Left lung (tissue), 14 donors: ENCODE measurements at places on chromosomes 5 and 9. TPM values are rescaled to one million over a fixed set of nuclear protein-coding genes. Genes with fewer than 3 reads are reported as not detected.

The WWC1 gene
- polyA plus RNA-seq, result 69.0 TPM

The SLC34A3 gene
- 1.0 TPM for polyA plus RNA-seq

The MCC gene
- 18.4 TPM for polyA plus RNA-seq

The CCL27 gene
- 0.64 TPM for polyA plus RNA-seq

DNA sequence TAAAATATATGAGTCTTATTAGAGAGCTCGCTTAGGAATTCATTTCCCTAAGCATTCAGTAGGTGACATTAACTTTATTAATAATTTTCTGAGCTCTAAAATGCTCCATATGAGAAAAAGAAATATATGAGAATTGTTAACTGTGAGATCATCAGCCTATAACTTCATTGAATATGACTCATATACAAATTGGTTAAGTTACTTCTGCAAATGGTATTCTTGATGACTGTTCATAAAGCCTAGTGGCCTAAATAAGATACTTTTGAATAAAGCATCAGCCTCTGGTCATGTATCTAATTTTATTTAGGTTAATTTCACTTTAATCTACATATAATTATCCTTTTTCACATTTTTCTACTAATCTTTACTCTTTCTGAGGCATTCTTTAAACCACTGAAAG, 710.2 kb upstream of the ACO1 start:
- no peak for DNase-seq

DNA sequence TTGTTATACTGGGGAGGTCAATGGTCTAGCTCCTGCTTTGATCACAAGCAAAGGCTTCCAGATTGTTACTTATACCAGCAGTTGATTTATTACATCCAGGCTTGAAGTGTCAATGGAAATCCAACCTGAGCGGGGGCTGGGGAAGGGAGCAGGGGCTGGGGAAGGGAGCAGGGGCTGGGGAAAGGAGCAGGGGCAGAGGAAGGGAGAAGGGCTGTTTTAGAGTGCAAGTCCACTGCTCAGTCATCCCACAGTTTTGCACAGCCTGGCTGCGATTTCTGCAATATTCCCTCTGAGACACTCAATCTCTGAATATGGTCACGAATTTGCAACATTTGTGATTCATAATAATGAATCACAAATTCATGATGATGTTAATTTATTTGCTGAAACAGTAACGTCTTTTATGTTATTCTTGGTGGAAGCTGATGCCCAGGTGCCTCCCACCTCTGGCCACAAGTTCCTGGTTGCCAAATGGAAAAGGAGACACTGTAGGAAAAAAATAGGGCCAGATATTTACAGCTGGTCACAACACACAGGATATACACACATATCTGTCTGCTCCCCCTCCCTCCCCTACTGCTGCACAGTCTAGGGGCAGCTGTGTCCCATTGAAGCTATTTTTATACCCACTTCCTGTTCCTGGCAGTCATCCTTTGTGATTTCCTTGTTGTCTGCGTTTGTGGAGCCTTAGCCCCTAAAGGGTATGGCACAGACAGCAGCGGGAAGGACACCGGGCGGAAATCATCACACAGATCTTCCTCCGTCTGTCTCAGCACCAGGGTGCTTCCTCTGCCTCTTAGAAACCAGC, 325.1 kb downstream of the GADD45G start:
- peak; percentile 48 for DNase-seq

DNA sequence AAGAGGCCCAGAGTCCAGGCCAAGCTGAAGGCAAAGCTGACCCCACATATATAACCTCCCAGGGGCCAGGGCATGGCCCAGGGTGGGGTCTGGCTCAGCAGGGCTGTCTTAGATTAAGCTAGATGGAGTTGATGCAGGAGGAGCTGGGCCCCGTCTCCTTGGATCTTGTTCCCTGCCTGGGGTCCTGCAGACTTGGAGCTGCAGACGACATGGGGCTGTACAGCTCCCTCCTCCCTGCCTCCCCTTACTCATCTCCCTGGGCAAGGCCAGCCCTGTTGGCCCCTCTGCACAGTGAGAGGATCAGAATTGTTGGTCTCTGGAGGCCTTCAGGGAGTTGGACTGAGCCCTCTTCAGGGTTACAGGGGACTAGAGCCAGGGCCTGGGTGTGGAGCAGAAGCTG, 134.9 kb downstream of the RGS3 start:
- no peak for DNase-seq

DNA sequence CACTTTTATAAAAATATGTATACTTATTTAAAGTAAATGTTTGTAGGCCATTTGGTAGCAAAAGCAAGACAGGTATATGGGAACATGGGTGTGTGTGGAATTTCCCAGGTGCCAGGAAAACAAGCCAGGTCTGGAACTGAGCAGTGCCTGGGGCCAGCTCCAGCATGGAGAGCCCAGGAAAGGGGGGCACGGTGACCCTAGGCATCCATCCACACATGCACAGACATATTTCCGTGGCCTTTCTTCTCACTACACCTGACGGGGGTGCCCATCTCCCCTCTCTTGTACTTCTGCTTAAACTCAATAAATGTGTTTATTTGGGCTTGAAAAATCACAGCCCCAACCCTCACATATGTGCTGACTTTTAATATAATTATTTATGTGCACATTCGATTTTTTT, 31.2 kb upstream of the CXCL14 start:
- DNase-seq, result no peak

DNA sequence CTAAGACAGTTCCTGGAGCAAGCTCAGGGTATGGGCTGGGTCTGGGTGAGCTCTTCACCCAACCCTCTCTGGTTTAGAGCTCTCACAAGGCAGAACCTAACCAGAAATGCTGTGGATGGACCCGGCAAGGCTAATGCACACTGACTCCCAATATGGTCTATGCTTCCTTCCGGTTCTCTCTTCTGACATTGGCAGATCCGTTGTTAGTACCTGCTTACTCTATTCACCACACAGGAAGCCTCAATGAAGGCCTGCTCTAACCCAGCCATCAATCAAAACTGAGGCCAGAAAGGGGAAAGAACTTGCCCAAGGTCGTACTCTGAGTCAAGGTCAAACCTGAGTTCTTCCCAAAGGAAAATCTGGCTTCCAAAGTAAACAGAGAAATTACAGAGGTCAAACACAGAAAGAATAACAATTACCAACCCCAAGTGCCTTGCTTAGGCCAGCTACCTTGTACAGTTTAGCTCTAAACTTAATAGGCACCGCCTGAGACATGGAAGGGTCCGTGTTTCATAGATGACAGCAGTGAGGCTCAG, 46.0 kb upstream of the AKNA start:
- DNase-seq, result no peak

- DNase-seq, result no peak
Observed at GRCh38 chr5:160271836-160272235, 40.5 kb downstream of the CCNJL start.

GRCh38 chr9:112044186-112044585, 130.9 kb downstream of the SUSD1 start:
- DNase-seq, result no peak

DNA sequence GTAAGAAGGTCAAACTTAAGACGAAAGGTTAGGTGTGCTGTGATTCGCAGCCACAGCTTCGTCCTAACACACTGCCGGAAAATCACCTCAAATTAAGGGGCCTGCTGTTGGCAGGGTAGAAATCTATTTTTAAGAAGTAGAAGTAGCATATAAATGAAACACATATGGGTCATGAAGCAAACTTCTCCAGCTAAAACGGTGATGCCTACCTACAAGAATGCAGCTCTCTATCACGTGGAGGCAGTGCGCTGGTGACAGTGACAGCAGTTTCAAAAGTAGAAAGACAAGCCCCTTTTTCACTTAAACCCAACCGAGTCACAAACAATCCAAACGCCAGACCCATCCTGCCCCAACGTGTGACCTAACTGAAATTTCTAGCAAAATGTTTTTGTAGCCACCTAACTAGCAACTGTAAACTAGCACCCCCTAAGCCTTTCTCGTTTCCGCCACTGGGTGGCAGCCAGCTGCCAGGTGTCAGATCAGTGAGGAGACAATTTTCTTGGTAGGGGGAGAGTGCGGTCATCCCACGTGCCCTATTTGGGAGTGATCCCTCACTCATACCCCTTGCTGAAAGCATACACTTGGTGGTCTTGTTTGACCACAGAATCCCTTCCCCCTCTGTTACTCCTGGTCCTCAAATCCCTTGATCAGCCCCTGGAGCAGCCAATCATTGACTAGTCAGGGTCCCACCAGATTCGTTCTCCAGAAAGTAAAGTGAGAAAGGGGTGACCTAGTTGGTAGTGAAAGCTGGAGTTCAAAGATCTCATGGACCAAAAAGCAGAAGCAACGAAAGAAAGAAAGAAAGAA, 71.8 kb upstream of the MAMDC2 start:
- peak; percentile 74 for DNase-seq

DNA sequence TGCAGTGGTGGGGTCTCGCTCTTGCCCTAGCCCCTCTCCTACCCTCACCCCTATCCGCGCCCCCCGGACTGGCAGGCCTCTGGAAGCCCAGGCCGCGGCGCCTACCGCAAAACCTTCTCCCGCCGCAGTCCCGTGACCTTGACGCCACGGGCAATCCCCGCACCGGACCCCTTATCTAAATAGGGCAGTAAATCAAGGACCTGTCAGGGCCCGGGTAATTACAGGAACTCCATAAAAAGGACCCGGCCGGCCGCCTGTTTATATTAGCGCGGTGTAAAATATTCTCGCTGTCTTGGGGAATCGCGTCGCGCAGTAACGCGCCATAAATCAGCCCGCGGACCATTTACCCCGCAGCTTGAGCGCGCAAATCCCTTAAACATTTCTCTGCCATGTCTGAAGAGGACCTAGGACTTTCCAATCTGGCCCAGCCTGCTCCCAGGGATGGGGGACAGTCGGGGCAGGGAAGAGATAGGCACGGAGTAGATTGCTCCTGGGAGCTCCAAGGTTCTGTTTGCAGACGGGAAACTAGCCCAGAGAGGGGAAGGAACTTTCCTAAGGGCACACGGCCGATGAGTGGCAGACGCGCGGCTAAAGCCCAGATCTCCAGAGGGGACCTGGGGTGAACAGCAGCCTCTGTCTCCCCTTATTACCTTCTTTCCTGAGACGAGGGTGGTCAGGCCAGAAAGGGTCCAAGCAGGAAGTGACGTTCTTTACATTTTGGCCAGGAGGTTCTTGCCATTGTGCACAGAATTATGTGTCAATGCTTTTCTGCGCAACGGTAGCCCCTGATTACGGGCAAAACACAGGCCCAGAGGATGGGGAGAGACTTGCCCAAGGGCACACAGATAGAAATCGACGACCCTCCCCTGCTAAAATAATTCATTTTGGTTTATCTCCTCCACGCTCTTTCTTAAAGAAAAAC, 4.8 kb upstream of the HAND1 start:
- no peak for DNase-seq

- no peak for DNase-seq
Observed at GRCh38 chr9:130770679-130771442, 64.2 kb upstream of the ABL1 start.

DNA sequence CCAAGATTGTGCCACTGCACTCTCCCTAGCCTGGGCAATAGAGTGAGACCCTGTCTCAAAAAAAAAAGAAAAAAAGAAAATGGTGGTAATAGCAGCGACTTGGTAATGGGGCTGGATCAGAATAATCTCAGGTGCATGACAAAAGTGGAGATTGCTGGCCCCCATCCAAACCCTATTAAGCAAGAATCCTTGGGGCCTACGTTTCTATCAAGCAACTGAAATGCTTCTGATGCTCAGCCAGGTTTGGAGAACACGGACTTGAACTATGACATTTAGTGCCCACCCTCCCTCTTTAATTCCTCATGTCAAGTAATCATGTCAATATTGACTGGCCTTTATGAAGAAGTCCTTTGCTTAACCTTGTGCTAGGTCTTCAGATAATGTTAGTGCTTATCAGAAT, 6.6 kb downstream of the C5orf52 start:
- DNase-seq, result no peak
